ENCODE measurements at places on chromosomes 13 and 19.
A peak's percentile ranks its signal among the peaks of the same experiment; 100 is the strongest.

- no peak for DNase-seq
These were observed 290.7 kb downstream of the SPRY2 start for GRCh38 chr13:80050252-80050651.

DNA sequence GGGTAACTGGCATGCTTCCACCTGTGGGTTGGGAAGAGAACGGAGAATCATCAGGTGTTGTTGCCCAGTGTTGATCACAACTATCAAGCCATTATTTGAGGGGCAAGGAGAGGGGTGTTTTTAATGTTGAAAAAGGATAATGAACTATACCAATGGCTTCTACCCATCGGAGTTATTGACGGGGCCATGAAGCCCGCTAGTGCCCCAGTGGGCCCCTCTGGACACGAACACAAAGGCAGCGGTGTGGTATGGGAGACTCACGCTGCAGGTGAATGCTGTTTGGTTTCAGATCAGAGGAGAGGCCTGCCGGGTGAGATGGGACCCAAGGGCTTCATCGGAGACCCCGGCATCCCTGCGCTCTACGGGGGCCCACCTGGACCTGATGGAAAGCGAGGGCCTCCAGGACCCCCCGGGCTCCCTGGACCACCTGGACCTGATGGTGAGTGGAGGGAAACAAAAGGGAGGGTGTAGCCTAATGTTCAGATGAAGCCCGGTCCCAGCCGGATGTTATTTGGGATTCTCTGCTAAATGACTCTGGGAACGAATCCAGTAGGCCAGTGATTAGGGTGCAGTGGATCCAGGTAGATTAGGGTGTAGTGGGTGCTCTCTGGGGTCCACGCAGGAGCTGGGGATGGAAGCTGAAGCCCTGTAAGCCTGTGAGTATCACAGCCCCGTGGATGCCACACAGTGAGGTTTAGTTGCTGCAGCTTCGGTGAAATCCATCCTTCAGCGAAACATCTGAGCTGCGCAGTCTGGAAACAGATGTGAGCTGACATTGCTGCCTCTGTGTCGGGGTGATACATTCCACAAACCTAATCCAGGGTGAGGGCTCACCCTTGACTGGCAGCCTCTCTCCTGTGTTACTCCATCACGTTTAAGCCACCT is 111.3 kb downstream of the RAB20 start:
- no peak for DNase-seq

GRCh38 chr13:55038230-55038629 is 2009.6 kb downstream of the OLFM4 start:
- no peak for DNase-seq

GRCh38 chr13:44575741-44576350 is at the start of gene TSC22D1:
TSC22D1 (minus strand) TSS chr13:44576330; CDS start chr13:44576074, 256 bp downstream.
- peak; percentile 68 for DNase-seq

- no peak for DNase-seq
These were observed 33.2 kb upstream of the STARD13 start for GRCh38 chr13:33318744-33319143.

- no peak for DNase-seq
These were observed 8.1 kb upstream of the ZNF579 start for GRCh38 chr19:55588738-55589137.

DNA sequence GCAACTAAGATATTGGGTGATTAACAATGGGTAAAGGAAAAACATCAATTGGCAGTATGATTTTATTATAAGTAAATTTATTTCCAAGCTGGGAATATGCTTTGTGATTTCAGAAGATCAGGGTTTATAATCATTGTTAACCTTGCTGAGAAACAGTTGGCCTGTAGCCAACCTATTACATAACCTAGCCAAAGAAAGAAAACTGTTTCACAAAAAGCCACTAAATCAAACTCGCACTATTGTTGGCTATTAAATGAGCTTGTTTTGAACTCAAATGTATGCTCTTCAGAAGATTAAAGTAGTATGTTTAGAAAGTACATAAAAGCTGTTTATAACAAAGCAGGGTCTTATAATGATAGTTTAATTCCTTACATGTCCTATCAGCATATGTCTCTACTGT is 151.7 kb downstream of the LHFPL6 start:
- no peak for DNase-seq

Measured in hippocampal formation (tissue), 2 donors.